ENCODE measurements at places on chromosomes 7 and 10.

GRCh38 chr7:30468041-30468440 is 10.5 kb downstream of the NOD1 start:
- no peak for DNase-seq

GRCh38 chr10:79202188-79203013 is 133.6 kb downstream of the ZMIZ1 start:
- DNase-seq, result peak; percentile 52

GRCh38 chr7:47609803-47610452 is 28.0 kb upstream of the TNS3 start:
- DNase-seq, result no peak

GRCh38 chr10:110036640-110037039 is 28.9 kb downstream of the ADD3 start:
- no peak for DNase-seq

GRCh38 chr7:115701141-115701540 is 329.4 kb downstream of the TFEC start:
- DNase-seq, result no peak

- DNase-seq, result no peak
Observed at GRCh38 chr10:34641913-34642558, 173.1 kb downstream of the PARD3 start.

GRCh38 chr10:84743483-84743882 is 415.1 kb downstream of the CCSER2 start:
- no peak for DNase-seq

DNA sequence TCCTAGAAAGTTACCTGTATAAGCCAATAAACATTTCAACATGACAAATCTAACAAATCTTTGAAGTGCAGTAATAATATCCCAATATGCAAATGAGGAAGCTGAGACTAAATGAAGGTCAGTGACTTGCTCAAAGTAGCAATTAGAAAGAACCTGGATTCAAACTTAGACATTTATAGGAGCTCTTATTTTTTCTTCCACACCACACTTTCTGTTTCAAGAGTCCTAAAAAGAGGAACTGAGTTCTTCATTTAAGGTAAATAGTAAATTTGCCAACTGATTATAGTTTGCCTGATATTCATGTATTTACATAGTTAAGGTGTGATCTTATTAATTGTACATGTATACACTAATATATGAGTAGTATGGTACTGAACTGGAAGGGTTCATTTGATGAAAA is 44.0 kb downstream of the KLHDC10 start:
- no peak for DNase-seq

DNA sequence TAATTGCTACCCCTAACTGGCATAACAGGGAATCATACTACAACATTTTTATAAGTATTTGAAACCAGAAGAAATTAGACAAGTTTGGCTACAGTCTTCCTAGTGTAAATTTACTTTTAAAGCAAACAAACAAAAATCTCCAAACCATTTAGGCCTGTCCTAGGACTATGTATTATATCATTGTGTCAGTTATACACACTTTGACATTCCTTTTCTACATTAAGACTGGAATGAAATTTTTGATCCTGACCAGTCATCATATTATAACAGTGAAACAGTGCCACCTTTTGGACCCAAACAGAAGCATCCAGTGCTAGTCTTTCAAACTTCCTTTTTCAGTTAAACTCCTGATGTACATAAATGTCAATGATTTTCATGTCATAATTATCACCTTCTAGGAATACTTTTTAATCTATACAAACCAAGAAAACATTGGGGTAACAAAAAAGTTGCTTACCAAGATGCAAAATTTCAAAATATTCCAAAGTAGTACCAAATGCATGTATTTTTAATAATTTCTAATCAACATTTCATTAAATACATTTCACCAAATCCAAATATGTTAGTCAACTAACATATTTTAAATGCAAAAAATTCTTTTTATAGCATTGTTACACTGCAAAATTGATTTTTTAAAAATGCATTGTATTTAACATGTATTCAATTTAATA is 75.7 kb downstream of the IMMP2L start:
- DNase-seq, result peak; percentile 35

GRCh38 chr7:158083526-158084310 is 503.9 kb downstream of the PTPRN2 start:
- no peak for DNase-seq

Measured in activated CD4-positive, alpha-beta T cell treated with anti-CD3 and anti-CD28 coated beads, Interleukin-2, amount 50 U/mL, for 16 hours (primary cell).